ENCODE measurements at places on chromosomes 2 and 18.
A peak's percentile ranks its signal among the peaks of the same experiment; 100 is the strongest.

DNA sequence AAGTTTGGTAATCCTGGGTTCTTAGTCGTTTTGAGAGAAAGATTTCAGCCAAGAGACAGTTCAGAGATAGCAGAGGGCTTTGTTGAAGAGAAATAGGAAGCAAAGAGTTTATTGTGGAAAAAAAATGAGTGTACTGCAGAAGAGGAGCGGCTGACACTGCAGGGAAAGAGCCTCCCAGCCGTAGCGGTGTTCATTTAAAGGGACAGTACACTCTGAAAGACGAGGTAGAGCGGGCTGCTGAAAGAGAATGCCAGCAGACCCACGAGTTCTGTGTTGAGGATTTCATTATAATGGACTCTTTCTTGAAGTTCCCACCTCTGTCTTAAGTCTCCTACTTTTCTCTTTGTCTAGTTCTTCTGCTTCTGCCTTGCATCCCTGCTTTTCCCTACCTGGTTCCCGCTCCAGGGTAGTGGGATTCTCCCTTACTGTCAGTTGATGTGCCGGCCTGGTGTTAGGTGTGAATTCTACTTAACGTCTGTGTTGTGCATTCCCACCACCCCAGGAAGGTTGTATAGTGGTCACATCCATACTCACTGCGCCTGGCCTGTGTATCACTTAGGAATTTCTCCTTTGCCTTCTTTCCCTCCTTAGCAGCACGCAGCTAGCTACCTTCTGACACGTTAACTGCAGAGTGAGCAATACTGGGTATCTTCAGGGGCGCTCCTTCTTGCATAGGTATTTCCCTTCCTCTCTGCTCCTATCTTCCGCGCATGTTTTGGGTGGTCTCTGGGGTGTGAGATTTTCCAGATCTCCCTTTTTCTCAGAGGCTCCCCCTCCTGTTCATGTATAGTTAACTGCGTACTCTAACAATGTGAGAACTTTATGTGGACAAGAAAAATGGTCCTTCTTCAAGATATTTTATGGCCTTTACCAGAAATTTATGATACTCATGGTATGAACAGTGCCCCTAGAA, 164.5 kb downstream of the PTH2R start:
- DNase-seq = no peak

DNA sequence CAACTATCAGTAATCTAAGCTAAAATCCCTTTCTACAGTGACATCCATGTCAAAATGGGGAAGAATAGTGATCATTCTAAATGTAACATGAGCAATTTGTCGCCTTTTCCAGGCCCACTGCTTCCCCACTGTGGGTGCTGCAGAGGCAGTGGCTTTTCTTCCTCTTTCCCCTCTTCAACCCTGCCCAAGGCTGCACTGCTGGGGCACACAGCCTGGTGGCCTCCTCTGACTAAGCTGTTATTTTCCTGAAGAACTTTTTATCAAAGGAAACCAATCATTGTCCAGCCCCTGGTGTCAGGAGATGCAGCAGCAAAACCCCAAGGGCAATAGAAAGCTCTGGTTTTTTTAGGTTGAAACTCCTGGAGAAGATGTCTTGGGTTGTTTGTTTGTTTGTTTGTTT, 117.6 kb upstream of the KLF7 start:
- DNase-seq = no peak

- no peak for DNase-seq
Measured at GRCh38 chr2:149446748-149447147, 116.4 kb downstream of the LYPD6 start.

GRCh38 chr2:46273225-46273863, 23.9 kb upstream of the EPAS1 start:
- no peak for DNase-seq

- no peak for DNase-seq
Measured at GRCh38 chr2:129712676-129712985, 266.8 kb upstream of the RAB6C start.

DNA sequence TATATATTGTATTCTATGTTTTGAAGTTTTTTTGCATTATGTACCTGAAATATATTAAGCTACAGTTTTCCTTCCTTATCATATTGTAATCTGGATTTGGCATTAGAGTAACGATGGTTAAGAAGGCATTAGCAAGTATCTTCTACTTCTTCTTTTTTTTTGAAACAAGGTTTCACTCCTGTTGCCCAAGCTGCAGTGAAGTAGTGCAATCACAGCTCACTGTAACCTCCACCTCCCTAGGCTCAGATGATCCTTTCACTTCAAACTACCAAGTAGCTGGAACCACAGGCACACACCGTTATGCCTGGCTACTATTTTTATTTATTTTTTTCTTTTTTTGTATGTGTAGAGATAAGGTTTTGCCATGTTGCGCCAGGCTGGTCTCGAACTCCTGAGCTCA, 201.1 kb downstream of the ZNF804A start:
- DNase-seq = no peak

- no peak for DNase-seq
Measured at GRCh38 chr18:74128159-74128558, 19.5 kb downstream of the FBXO15 start.

DNA sequence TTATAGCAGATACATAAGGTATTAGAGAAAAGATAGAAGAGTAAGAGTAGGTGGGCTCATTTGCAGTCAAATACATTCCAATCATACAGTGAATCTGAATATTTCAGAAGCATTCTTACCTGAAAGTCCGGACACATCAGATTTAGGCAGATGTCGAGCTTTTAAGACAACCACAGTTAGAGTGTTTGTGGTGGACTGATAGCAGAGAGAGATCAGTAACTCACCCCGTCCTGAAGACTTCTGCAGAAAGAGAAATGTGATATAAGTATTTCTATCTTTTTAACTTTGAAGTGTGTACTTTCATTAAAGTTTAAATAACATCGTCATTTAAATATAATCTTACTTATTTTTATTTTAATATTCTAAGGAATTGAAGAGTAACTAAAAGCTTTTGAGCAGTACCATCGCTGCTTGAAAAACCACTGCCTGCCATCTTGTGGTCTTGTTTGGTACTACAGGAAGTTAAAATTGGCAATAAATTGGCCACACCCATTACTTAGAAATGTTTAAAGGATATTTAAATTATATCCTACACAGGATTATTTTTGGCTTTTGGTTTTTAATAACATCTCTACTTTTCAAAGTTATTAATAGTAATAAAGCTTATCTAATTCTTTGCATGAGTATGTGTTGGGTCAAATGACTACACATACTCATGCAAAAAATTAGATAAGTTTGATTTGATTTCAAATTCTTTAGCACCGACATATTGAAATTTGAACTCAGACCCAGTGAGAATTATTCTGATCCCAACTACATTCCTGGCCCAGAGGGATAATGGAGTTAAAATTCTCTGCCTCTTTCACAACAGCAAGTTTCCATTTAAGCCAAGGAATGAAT, 5.5 kb downstream of the SYT4 start:
- peak; percentile 27 for DNase-seq

DNA sequence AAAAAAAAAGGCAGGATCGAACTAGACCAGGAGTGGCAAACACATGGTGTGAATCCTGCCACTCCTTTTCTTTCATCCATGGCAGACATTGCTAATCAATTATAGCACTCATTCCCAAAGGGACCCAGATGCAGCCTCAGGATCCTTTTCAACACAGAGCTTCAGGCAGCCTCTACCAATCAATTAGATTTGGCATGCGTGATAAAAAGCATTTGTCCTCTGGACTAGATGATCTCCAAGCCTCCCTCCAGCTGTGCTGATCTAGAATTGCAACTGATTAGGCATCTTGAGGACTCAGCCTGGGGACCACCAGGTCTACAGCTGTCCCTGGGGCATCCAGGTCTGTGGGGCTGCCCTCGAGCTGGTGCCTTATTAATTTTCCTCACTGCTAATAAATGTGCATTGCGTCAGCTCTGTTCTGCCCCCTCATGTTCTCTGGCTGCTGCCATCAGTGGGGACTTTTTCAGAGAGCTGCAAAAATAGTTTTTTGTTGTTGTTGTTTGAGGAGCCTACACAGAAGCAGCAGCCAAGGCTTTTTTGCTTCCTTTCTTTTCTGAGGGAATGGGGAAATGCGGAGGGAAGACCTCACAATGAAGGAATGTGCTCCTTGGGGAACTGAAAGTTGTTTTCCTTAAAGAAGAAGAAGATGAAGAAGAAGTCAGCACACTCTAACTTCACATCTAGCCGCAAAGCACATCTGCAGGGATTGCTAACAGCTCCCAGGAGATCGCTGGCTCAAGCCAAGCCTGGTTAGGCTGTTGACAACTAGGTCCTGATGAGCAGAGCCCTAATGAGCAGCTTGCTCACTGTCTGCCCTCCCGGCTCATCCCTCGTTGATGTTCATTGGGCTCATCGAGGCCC, 8.8 kb upstream of the ATOH8 start:
- DNase-seq = peak; percentile 97

DNA sequence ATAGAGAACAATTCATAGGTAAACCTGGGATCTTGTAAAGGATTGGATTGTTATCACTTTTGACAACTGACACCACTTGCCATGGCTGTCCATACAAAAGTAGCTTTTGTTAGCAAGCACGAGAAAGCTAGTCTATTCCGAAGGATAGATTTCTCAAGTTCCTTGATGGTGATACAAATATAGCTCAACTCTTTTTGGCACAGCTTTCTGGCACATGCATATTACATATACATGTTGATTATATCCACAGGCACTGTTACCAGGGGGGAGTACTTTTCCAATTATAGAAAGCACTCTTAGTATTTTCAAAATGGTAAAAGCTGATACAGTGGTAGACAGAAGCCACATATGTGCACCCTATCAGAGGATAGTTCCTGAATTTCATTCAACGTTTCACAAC, 168.9 kb downstream of the UPP2 start:
- DNase-seq = no peak

DNA sequence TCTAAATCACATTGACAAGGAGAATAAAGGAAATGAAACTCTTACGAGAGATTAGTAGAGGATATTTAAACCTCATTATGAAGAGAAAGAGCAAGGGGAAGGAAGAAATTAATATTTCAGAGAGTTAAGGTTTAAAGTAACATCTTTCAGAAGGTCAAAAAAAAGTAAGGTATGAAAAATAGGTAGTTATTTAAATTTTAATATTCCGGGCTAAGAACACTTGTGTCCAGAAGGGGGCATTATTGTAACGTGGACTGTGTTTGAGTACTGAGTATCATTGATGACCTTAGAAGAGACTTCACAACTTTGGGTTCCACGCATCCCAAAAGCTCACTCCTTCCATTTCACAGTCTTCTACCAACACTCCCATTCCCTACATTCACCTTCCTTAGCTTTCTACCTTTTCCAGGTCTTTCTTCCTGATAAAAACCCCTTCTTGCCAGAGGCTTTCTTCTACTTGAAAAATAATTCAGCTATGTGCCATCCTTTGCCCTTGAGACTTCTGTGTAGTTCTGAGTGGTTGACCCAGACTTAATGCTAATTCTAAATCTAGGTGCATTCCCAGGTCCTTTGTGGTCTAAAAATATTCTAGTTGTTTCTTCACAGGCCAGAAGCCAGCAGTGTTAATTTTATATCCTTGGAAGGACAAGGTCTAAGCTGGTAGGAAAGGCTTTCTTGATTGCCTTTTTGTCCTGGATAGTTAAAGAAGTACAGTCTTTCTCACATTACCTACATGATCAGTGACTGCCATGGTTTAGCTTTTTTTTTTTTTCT, 16.5 kb downstream of the DYNC1I2 start:
- no peak for DNase-seq

GRCh38 chr2:14180333-14180732, 452.2 kb upstream of the LRATD1 start:
- DNase-seq = no peak

- DNase-seq = no peak
Measured at GRCh38 chr2:29485631-29486030, 370.4 kb downstream of the CLIP4 start.

GRCh38 chr2:75100801-75101151, 98.5 kb downstream of the TACR1 start:
- no peak for DNase-seq

DNA sequence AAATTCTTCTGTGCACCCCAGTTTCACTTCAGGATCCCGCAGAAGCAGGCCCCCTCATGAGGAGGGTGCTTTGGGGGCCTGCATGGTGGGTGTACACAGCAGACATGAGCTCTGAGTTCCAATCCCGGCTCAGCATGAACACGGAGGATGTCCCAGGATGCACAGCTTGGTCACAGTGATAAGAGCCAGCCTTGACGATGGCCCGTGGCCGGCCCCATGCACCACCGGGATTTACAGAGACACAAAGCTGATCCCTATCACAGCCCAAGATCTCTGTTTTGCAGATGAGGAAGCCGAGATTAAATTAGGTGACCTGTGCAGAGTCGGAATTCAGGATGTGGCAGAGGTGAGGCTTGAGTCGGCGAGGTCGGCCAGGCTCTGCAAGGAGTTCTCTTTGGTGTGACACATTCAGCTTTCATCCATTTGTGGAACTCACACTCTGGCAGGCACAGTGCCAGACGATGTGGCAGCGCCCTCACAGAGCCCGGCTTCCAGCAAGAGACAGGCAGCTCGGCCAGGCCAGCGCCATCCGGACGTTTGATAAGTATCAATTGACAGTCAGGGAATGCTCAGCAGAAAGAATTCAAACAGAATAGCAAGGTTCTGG, 456.3 kb upstream of the MYT1L start:
- no peak for DNase-seq

GRCh38 chr18:8834881-8835280, 129.5 kb downstream of the MTCL1 start:
- DNase-seq = no peak

DNA sequence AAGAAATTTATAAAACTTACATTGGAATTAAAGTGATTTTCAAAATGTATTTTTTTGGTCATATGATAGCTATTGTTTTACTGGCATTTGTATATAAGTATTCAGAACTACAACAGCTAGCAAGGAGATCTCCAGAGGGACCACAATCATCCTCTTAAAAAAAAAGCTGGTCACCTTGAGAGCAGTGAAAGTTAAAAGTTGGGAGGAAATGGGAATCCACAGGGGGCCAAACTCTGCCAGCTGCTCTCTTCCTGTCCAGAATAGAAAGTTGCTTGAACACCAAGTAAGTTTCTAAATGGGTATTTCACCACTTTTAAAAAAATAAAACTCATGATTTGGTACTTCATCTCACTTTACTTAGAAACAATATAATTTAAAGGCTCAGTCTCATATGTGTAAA, 1025.1 kb downstream of the LRP1B start:
- DNase-seq = no peak

GRCh38 chr18:63514888-63515678, 27.1 kb upstream of the SERPINB12 start:
- no peak for DNase-seq

GRCh38 chr2:10402653-10403215, 45.4 kb downstream of the ODC1 start:
- no peak for DNase-seq

GRCh38 chr2:219713110-219713509, 85.7 kb downstream of the SLC4A3 start:
- no peak for DNase-seq

GRCh38 chr2:215059724-215060123, 78.7 kb downstream of the ABCA12 start:
- DNase-seq = peak; percentile 0

Data from fibroblast of skin of left quadriceps (primary cell).